CD4-positive, alpha-beta T cell treated with Interleukin-12 subunit alpha and Interleukin-12 subunit beta, for 1 hour (primary cell): ENCODE measurements at places on chromosomes 5 and 9.

DNA sequence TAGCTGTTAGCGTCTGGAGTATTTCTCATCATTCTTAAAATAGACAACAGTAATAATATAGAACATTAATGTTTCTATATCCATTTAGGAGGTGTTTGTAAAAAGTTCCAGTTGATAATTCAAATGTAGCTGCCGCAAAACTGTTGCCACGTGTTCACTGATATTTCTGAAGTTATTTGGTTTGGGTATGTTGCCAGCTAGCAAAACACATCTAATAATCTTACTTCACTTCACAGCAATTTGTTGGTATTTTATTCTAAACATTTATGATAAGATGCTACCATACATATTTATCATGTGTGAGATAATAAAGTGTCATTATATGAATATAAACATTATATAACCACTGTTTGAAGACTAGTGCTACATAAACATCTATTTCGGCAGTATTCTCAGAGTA is 101.6 kb downstream of the CDH12 start:
- no peak for DNase-seq

- DNase-seq, result no peak
Measured at GRCh38 chr9:9912459-9912858, 700.3 kb downstream of the PTPRD start.

GRCh38 chr5:122110987-122111386 is 18.4 kb upstream of the ZNF474 start:
- no peak for DNase-seq

DNA sequence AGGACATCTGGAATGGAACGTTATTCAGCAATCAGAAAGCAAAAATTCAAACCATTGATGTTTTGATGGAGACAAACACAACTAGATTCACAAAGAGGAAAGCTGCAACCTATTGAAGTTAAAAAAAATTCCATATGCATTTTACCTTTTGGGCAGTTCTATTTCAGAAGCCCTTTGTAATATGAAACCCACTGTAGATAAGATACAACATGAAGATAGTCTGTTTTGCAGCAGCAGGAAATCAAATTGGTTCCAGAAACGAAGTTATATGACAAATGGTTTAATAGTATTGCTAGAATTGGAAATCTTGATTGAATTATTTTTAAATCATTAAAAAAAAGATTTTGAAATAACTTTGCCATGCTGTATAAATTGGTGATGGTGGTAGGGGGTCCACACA is 872 bp downstream of the LIX1 start:
- DNase-seq, result no peak

- DNase-seq, result no peak
Measured at GRCh38 chr5:172668594-172669071, 27.6 kb downstream of the NEURL1B start.

DNA sequence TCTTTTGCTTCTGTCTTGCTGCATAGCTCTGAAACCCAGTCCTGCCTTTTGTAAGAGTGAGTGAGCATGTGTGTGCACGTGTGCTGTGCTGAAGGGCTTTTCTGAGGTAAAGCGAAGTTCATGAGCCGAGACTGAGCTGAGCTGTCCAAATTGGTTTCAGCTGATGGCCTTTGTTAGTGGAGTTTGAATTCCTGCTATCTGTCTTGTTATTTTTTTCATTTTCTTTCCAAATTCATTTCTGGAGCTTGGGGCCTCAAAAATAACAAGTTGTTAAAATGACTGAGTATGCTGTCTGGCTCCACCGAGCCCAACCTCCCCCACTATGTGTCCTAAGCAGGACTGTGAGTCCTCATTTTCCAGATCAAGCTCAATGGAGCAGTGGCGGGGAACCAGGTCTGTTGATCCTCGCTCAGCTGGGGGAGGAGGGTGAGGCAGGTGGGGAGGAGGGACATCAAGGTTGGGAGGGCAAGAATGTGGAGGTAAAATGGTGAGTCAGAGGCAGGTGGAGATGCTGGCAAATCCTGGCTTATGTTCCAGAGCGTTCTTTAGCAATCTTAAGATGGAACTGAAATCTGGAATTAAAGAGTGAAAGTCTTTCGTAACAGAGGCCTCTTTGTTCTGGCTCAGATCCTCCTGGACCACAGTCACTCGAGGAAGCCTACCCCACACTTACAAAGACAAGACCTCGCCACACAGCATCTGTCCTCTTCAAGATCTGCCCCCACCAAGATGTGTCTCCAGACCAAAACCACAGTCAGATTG is 63.9 kb downstream of the SREK1 start:
- no peak for DNase-seq

GRCh38 chr9:84331119-84331809 is 9.3 kb downstream of the SLC28A3 start:
- DNase-seq, result no peak

DNA sequence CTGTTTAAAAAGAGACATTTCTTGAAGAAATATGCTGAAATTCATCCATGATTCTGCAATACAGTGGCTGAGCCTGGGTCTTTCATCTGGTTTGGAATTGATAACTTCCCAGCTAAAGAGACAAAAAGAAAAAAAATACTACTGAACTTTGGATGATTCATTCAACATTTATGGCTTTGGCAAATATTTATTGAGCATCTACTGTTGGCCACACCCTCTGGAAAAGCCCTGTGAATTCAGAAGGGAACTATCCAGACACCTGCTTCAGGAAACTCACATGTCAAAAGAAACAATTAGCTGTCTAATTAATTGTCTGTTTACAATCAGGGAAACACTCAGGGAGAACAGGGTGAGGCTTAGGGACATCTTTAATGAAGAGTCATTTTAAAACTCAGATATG is 17.8 kb upstream of the ZNF622 start:
- no peak for DNase-seq

- no peak for DNase-seq
Measured at GRCh38 chr9:107665057-107665456, 175.5 kb upstream of the KLF4 start.

DNA sequence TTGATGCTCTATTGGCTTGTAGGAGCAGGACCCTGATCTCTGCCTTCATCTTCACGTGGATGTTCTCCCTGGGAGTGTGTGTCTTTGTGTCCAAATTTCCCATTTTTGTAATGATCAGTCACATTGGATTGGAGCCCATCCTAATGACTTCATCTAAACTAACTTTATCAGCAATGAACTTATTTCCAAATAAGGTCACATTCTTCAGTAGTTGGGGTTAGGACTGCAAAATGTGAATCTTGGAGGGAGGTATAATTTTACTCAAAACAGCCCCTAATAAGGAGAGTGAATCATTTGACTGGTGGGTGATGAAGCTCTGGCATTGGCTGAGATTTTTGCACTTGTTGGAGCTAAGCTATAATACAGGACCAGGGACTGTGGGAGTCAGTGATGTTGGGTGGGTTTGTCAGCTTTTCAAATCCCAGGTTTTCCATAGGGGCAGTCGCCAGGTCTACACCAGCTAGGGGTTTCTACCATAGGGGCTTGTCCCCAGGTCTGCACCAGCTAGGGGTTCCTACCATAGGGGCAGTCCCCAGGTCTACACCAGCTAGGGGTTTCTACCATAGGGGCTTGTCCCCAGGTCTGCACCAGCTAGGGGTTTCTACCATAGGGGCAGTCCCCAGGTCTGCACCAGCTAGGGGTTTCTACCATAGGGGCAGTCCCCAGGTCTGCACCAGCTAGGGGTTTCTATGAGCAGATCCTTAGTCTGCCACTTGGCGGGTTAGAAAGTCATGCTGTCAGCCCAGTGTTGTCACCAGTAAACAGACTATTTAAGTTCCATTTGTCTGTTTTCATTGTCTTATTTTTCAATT is 382.6 kb upstream of the DAP start:
- no peak for DNase-seq

- DNase-seq, result no peak
Measured at GRCh38 chr5:176692839-176693476, 45.7 kb downstream of the TSPAN17 start.

DNA sequence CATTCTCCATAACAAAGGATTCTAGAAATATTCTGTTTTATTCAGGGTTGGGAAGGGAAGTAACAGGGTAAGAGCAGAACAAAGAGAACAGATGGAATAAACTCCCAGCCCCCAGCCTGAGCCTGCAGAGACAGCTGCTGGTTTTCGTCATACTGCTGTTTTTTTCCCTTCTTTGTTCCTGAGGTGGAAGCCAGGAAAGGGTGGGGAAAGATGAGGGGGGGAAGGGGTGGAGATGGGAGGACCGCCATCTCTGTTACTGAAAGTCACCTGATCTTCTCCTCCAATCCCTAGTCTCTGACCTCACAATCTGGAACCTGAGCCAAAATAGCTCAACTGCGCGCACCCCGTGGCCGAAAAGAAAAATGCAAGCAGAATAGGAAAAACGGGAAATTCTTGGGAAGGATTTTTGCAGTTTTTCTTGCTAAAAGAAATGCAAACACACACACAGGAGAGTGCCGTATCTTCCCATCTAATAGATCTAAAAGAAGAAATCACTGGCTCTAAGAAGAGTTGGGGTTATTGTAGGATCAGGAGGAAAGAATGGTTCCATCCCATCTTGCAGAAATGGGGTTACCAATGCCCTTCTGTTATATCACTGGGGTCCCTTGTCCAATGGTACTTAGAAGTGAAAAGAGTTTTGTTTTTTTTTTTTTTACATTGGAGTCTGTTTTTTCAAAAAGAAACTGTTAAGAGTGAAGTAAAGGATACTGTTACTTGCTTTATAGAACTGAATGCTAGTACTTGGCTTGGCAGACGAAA is 57.9 kb downstream of the DIAPH1 start:
- DNase-seq, result no peak

- no peak for DNase-seq
Measured at GRCh38 chr5:173435447-173435846, 107.2 kb upstream of the STC2 start.

GRCh38 chr9:136226680-136227407 is 18.8 kb downstream of the QSOX2 start:
- DNase-seq, result no peak

DNA sequence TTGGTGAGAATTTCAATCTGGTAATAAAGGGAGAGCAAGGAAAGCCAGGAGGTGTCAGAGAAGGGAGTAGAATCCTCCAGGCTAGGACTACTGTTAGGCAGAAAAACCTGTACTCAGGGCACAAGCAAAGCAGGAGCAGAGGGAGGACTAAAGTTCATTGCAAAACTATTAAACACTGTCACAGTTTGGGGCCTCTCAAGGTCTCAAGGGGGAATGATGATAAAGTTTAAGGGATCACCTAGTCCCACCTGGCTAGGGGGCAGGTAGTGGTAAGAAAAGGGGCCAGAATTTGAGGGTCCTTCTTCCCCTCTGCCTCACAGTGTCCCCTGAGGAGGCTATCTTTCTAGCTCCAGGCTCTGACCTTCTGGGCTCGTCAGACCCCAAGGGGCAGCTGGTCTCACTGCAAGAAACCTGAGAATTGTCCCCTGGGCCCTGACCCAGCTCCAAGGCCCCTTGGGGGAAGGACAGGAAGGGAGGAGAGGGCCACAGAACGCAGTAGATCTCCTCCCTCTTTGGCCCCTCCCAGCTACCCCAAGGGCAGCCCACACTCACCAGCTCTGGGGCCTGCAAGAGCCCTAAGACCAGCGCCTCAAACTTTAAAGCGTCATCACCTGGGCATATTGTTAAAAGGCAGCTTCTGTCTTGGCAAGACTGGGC is 974 bp downstream of the CCDC69 start:
- DNase-seq, result peak; percentile 59

- peak; percentile 33 for DNase-seq
Measured at GRCh38 chr5:174793684-174794328, 69.4 kb downstream of the MSX2 start.

GRCh38 chr9:136552117-136552703 is 6.4 kb upstream of the NOTCH1 start:
- no peak for DNase-seq

DNA sequence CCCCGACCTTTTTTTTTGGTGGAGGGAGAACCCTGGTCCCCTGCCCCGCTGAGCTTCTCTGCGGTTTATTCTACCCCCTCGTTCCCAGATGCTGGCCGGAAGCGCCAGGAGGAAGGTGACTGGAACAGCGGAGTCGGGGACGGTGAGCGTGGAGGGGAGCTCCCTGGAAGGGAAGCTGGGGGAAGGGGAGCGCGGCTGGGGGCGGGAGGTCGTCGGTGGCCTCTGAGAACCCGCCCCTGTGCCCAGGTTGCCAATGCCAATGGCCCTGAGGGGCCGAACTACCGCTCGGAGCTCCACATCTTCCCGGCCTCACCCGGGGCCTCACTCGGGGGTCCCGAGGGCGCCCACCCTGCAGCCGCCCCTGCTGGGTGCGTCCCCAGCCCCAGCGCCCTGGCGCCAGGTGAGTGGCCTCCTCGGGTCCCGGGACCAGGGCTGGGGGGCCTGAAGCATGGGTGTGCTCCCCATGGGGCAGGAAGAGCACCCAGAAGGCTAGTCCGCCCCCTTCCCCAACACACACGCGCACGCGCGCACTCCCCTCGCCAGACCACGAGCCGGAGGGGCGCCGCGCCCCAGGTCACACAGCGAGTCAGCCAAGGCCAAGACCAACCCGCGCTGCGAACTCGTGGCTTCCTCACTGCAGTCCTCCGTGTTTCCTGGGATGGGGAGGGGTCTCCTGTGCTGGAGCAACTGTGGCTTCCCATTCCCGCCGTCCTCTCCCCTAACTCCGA is 10.6 kb downstream of the MYOZ3 start:
- peak; percentile 8 for DNase-seq

DNA sequence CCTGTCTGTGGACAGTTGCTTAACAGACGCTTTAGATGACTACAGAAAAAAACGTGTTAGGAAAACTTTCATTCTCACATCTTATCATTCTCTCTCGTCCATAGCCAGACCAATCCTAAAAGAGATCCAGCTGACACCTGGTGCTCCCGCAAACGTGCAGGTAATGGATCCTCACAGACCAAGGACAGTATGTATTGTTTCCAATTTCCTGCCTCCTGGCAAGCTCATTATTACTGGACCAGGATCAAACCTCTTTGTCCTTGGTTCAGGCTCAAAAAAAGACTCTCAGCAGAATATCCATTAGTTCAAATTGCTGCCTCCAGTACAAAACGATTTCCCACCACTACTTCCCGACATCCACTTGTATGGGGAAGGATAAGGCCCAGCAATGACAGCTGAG is 62.4 kb downstream of the SERINC5 start:
- no peak for DNase-seq

- no peak for DNase-seq
Measured at GRCh38 chr5:74266836-74267235, 373.7 kb downstream of the ENC1 start.

GRCh38 chr5:179973391-179973790 is 65.7 kb upstream of the TBC1D9B start:
- DNase-seq, result no peak
